ENCODE measurements at places on chromosomes 3 and 15. TPM values are rescaled to one million over a fixed set of nuclear protein-coding genes. Genes with fewer than 3 reads are reported as not detected.

GRCh38 chr15:39052323-39052705 is 487.7 kb upstream of the RASGRP1 start:
- H3K4me3 ChIP-seq, result no peak overlapping the region
- no peak overlapping the region for H3K27ac ChIP-seq
- no peaks in the 10 kb centered on the region for H3K4me1 ChIP-seq

DNA sequence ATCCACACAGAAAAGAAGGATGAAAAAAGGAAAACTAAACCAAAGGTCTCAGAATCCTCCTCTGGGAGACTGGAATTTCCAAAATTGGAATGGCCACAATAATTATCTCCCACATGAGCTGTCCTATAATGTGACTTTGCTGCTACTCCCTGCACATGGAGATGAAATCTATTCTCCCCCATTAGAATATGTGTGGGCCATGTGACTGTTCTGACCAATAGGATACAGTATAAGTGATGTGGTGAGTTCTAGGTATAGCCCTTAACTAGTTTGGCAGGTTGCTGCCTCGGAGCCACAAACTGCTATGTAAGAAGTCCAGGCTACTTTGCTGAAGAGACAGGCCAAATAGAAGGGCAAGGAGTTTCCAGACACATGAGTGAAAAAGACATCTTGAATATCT is 5.2 kb downstream of the TRIM59 start:
- H3K4me3 ChIP-seq, result peak overlapping the region; percentile 17
- peaks cover 12% of the 10 kb centered on the region for H3K4me1 ChIP-seq
- H3K27me3 ChIP-seq, result no peaks in the 10 kb centered on the region
- DNase-seq, result no peak
- peaks cover 41% of the 10 kb centered on the region for H3K36me3 ChIP-seq
- no peak overlapping the region for H3K27ac ChIP-seq

DNA sequence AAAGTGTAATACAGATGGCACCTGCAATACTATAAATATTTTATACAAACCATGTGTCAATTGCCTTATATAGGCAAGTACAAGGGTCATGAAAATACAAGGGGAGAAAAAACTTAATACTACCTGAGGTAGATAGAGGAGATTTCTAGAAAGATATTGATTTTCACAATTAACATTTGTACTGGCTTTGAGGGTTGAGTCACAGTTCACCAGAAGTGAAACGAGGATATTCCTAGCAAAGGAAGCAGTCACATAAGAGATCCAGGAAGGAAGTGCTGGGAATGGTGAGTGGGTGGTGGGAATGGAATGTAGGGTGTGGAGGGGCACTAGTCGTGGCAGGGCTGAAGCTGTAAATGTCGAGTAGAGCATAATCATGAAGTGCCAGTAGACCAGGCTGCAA is 108.7 kb downstream of the P2RY1 start:
- no peak overlapping the region for H3K4me3 ChIP-seq
- H3K36me3 ChIP-seq, result no peaks in the 10 kb centered on the region
- peaks cover 3% of the 10 kb centered on the region for H3K27me3 ChIP-seq
- DNase-seq, result no peak
- H3K4me1 ChIP-seq, result peaks cover 8% of the 10 kb centered on the region

GPR87 gene
- 5.5 TPM for total RNA-seq

DNA sequence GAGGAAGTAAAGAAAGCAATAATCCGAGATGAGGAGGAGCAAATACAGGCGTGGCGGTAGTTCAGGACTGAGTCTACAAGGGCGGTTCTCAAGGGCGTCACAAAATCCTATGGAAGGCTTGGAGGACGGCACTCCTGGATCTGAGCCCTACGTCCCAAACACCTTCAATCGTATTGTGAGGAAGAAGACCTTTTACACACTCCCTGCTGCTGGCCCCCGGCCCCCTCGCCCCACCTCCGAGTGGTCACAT is 747 bp downstream of the PLD1 start:
- no peak for DNase-seq
- H3K36me3 ChIP-seq, result peaks cover 3% of the 10 kb centered on the region
- peaks cover 14% of the 10 kb centered on the region for H3K27me3 ChIP-seq

GRCh38 chr3:149005416-149005815 is 14.1 kb downstream of the GYG1 start:
- no peaks in the 10 kb centered on the region for H3K4me1 ChIP-seq
- no peak overlapping the region for H3K4me3 ChIP-seq
- H3K27me3 ChIP-seq, result no peaks in the 10 kb centered on the region
- DNase-seq, result no peak
- H3K27ac ChIP-seq, result no peak overlapping the region
- H3K36me3 ChIP-seq, result peaks cover 14% of the 10 kb centered on the region

CCR8 gene
- 1.2 TPM for total RNA-seq

DNA sequence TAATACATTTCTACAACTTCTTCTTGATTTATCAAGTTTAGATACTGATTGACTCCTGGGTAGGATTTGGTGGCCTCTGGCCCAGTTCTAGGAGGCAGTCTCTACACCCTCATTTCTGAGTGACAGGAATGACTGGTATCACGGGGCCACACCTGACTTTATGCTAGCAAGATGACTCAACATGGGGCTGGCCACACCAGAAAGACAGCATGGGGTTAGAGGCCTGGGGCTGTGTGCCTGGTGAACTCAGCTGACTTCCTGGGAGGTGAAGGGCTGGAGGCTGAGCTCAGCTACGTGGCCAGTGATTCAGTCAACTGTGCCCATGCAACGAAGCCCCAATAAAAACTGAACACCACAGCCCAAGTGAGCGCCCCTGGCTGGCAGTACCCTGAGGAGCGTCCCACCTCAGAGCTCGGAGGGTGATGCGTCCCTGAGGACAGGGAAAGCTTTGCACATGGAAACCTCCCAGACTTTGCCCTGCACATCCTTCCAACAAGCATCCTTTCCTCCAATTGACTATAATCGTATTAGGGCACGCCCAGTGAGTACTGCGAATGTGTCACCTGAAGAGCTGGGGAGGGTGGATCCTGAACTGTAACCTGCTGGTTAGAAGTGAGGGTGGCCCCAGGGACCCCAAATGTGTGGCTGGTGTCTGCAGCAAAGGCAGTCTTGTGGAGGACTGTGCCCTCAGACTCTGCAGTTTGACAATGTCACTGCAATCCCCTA is 57.2 kb downstream of the NIPA2 start:
- no peaks in the 10 kb centered on the region for H3K27me3 ChIP-seq
- no peaks in the 10 kb centered on the region for H3K4me1 ChIP-seq
- no peak for DNase-seq
- H3K36me3 ChIP-seq, result peaks cover 25% of the 10 kb centered on the region

DNA sequence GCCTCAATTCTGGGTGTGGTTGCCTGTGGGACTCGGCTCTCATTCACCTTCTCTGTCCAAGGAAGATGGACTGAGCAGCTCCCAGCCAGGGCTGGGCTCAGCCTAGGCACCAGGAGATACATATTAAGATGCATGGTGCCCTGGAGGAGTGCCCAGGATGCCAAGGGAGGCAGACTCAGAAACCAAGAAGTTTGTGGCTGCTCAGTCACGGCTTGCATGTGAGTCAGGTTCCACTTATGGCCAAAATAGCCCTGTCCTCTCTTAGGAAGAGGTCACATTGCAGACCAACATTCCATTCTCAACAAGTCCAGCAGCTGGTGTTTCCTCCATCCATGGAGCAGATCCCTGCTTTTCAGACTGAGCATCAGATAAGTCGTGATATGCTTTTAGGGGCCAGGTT is 21.8 kb downstream of the CDCP1 start:
- H3K27ac ChIP-seq, result peak overlapping the region; percentile 82
- H3K27me3 ChIP-seq, result no peaks in the 10 kb centered on the region
- H3K36me3 ChIP-seq, result no peaks in the 10 kb centered on the region
- DNase-seq, result no peak
- H3K4me1 ChIP-seq, result peaks cover 25% of the 10 kb centered on the region

- DNase-seq, result no peak
- H3K4me3 ChIP-seq, result peak overlapping the region; percentile 62
- H3K4me1 ChIP-seq, result peaks cover 16% of the 10 kb centered on the region
- no peaks in the 10 kb centered on the region for H3K27me3 ChIP-seq
Measured at GRCh38 chr3:65979731-65980130, 59.0 kb downstream of the MAGI1 start.

- H3K36me3 ChIP-seq, result peaks cover 30% of the 10 kb centered on the region
- no peak for DNase-seq
- no peaks in the 10 kb centered on the region for H3K27me3 ChIP-seq
- peaks cover 5% of the 10 kb centered on the region for H3K4me1 ChIP-seq
Measured at GRCh38 chr15:44657378-44657777, 6.1 kb downstream of the SPG11 start.

EFHB gene
- total RNA-seq, result 0.71 TPM

GRCh38 chr15:78374436-78375393 is 34.6 kb downstream of the CRABP1 start:
- peaks cover 9% of the 10 kb centered on the region for H3K4me1 ChIP-seq
- H3K36me3 ChIP-seq, result no peaks in the 10 kb centered on the region

DNA sequence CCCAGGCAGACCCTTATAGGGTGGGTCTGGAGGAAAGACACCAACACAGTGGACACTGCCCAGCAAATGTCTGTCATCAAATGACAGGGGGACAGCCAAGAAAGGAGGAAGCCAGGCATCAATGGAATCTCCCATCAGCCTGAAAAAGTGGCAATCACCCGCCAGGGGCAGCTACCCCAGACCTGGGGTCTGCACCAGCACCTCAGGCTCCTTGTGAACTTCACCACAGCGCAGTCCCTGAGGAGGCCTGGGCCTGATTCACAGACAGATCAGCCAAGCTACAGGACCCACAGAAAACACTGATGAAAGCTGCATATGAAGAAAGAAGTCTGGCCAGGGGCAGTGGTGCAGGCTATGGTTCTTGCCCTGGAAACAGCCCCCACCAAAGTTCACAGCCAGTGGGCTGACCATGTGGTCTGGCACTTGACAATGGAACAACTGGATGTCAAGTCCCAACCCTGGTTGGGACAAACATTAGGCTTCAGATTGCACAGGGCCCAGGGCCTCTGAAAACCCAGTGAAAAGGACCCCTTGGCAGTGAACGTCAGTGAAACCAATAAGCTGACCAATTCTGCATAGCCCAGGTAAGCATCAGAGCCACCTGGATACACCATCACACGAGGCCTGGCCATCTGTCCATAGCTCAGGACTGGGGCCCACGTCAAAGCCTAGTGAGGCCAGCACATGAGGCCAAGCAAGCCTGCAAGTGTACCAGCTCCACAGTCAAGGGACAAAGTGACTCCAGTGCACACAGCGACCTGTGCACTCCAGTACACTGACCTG is 29.1 kb downstream of the ALS2CL start:
- peak; percentile 66 for DNase-seq
- peaks cover 33% of the 10 kb centered on the region for H3K4me1 ChIP-seq
- no peaks in the 10 kb centered on the region for H3K36me3 ChIP-seq
- peaks cover 3% of the 10 kb centered on the region for H3K27me3 ChIP-seq

GOLGA8M gene
- 0.43 TPM for total RNA-seq

- peak; percentile 77 for DNase-seq
- no peaks in the 10 kb centered on the region for H3K27me3 ChIP-seq
- peak overlapping the region; percentile 97 for H3K27ac ChIP-seq
- H3K4me3 ChIP-seq, result no peak overlapping the region
Measured at GRCh38 chr3:33717616-33717865, 513 bp downstream of the CLASP2 start.

CLDN16 gene
- total RNA-seq, result 0.10 TPM

ALDH1L1 gene
- total RNA-seq, result 10.2 TPM

DNA sequence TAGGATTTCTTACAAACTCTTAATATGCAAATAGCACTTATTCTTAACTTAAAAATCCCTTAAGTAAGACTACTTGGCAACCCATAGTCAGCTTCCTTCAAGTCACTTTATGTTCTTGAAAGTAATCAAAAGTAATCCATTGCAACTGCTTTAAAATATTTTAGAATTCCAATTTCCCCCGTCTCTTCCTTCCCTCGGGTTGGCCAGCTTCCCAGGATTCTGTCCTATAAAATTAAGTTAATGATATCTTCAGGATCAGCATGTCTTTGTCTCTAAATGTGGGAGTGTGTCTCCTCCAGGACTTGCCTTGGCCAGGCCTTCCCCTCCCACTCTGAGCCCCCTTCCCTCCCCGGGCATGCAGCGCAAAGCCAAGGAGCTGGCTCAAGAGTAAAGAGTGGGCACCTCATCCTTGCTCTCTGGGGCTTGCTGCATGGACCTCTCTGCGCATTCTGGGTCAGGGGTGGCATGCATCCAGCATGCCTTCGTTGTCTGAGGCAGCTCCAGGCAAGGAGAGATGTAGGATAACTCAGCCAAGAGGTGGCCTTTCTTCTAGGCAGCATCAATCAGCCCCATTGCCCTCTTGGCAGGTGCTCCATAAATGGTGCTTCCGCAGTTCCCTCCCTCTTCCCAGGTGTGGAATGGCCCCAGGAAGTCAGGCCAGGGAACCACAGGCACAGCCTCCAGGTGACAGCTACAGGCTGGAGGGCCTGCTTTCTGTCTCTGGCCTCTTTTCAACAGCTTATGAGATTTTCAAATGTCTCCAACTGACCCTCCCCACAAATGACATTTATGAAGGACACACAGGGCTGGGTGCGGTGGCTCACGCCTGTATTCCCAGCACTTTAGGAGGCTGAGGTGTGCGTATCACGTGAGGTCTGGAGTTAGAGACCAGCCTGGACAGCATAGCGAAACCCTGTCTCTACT is 108.7 kb upstream of the ALDH1A3 start:
- no peak for DNase-seq
- H3K4me1 ChIP-seq, result peaks cover 16% of the 10 kb centered on the region
- H3K4me3 ChIP-seq, result no peak overlapping the region

DNA sequence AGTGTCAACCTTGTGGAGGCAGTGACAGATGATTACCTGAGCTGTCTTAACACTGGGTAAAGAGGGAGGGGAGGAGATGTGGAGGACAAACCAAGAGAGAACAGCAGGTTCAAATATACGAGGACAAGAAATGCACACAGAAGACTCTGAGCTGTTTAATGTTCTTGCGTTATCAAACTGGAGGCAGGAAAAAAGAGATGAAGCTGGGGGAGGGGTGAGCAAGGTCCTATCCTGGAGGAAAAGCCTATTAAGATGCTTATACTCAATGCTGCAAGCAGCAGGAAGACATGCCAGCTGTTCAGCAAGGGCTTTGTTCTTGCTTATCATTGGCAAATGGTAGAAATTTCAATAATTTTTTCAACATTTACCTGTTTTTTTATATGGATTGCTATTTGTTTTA is 345.7 kb upstream of the TRIM42 start:
- H3K4me1 ChIP-seq, result no peaks in the 10 kb centered on the region
- no peak overlapping the region for H3K27ac ChIP-seq
- peaks cover 3% of the 10 kb centered on the region for H3K27me3 ChIP-seq
- H3K4me3 ChIP-seq, result no peak overlapping the region
- no peaks in the 10 kb centered on the region for H3K36me3 ChIP-seq

- H3K36me3 ChIP-seq, result no peaks in the 10 kb centered on the region
- no peak for DNase-seq
- no peak overlapping the region for H3K27ac ChIP-seq
Measured at GRCh38 chr3:81953111-81953510, 191.7 kb upstream of the GBE1 start.

GRCh38 chr3:166013073-166013679 is 176.0 kb upstream of the BCHE start:
- H3K27ac ChIP-seq, result no peak overlapping the region
- no peak for DNase-seq
- no peaks in the 10 kb centered on the region for H3K36me3 ChIP-seq
- H3K4me1 ChIP-seq, result no peaks in the 10 kb centered on the region
- H3K4me3 ChIP-seq, result no peak overlapping the region

DNA sequence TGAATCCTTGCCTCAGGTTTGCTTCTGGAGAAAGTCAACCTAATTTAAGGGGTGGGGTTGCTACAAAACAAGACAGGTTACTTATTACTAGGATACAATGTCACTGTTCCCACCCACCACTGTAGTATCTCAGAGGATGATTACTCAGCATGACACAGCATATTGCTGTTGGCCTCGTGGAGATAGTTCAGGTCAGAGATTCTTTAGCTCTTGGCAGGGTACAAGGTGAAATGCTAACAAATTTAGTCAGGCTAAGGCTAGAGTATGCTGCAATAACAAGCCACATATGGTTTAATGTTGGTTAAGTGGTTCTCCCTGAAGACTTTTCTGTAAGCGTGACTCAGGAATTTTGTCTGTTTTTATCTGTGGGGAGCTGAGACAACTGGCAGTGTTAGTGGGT is 161.8 kb downstream of the EDEM1 start:
- H3K4me3 ChIP-seq, result no peak overlapping the region
- peaks cover 4% of the 10 kb centered on the region for H3K27me3 ChIP-seq
- peaks cover 34% of the 10 kb centered on the region for H3K4me1 ChIP-seq
- H3K27ac ChIP-seq, result peak overlapping the region; percentile 45

PLA2G4D gene
- not detected for total RNA-seq

Measured in type B pancreatic cell (in vitro differentiated cells).